Smooth muscle cell of trachea (primary cell): ENCODE measurements at places on chromosomes 5 and 9. TPM values are rescaled to one million over a fixed set of nuclear protein-coding genes. Genes with fewer than 3 reads are reported as not detected.

MYMK gene
- total RNA-seq, result not detected in 2 replicates

PCDHGC4 gene
- total RNA-seq, result 4.5 and 6.0 TPM in 2 replicates

TTC23L gene
- total RNA-seq, result under 0.01 and 0.87 TPM in 2 replicates

CDC25C gene
- total RNA-seq, result 0.66 and 13.7 TPM in 2 replicates

SLC36A1 gene
- total RNA-seq, result 8.3 and 8.4 TPM in 2 replicates

RAD1 gene
- total RNA-seq, result 26.0 and 42.0 TPM in 2 replicates

ARHGEF39 gene
- 0.50 and 2.9 TPM in 2 replicates for total RNA-seq

GGTA1 gene
- not detected in 2 replicates for total RNA-seq

SLC6A3 gene
- under 0.01 TPM in 1 of 2 replicates, not detected in the other for total RNA-seq

DDX31 gene
- 9.7 and 14.1 TPM in 2 replicates for total RNA-seq

PPP1R26 gene
- 6.7 and 10.3 TPM in 2 replicates for total RNA-seq

SLIT3 gene
- 4.1 and 15.9 TPM in 2 replicates for total RNA-seq

SLC45A2 gene
- under 0.01 TPM in 1 of 2 replicates, not detected in the other for total RNA-seq

NINJ1 gene
- total RNA-seq, result 21.5 and 86.8 TPM in 2 replicates

SPINK13 gene
- total RNA-seq, result not detected in 2 replicates

FABP6 gene
- not detected in 2 replicates for total RNA-seq

CTSV gene
- 0.33 and 1.5 TPM in 2 replicates for total RNA-seq

COL27A1 gene
- 3.6 and 8.6 TPM in 2 replicates for total RNA-seq

G3BP1 gene
- 151 and 191 TPM in 2 replicates for total RNA-seq

MARCOL gene
- total RNA-seq, result not detected in 2 replicates

CKMT2 gene
- 3.5 and 11.2 TPM in 2 replicates for total RNA-seq

ANKRD20A1 gene
- 0.73 TPM in 1 of 2 replicates, not detected in the other for total RNA-seq

MRPL50 gene
- total RNA-seq, result 10.9 and 13.7 TPM in 2 replicates

SV2C gene
- total RNA-seq, result not detected in 2 replicates

SLC36A2 gene
- not detected in 2 replicates for total RNA-seq

MTMR12 gene
- 20.3 and 27.8 TPM in 2 replicates for total RNA-seq
